Stimulated activated CD4-positive, alpha-beta T cell treated with anti-CD3 and anti-CD28 coated beads, Interleukin-4, amount 100 ng/mL, for 24 hours (primary cell): ENCODE measurements at places on chromosomes 16 and 17.

GRCh38 chr16:49693445-49693844, 162.5 kb downstream of the ZNF423 start:
- no peak for DNase-seq

GRCh38 chr17:49861150-49861884, 13.4 kb upstream of the TAC4 start:
- peak; percentile 59 for DNase-seq

- peak; percentile 18 for DNase-seq
These were observed 4.9 kb downstream of the UBE2O start for GRCh38 chr17:76447931-76448652.

- peak; percentile 88 for DNase-seq
These were observed 33.6 kb upstream of the CCR7 start for GRCh38 chr17:40598619-40599467.

- DNase-seq: peak; percentile 18
These were observed 722 bp downstream of the CDC27 start for GRCh38 chr17:47188271-47188875.

GRCh38 chr16:3274947-3275346, 8.3 kb upstream of the ZNF263 start:
- no peak for DNase-seq

- DNase-seq: no peak
These were observed 266.3 kb downstream of the FOXL1 start for GRCh38 chr16:86844695-86845094.

GRCh38 chr16:68754084-68754792, 17.1 kb downstream of the CDH1 start:
- DNase-seq: no peak

DNA sequence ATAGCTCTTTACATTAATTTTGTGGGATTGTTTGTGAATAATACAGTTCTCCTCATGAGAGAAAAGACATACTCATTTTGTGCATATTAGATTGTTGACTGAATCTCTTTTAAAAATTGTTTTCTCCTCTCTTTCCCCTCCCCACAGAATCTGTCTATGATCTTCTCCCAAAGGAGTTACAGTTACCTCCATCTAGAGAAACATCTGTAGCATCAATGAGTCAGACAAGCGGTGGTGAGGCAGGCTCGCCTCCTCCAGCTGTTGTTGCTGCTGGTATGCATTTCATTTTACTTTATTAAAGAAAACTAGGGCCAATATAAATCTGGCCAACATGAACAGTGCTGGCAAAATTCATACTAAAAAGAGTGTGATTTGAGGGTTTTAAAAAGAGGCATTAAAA, 60.5 kb downstream of the NFAT5 start:
- no peak for DNase-seq

GRCh38 chr17:75105126-75106080, 4.4 kb upstream of the ARMC7 start:
- peak; percentile 36 for DNase-seq

DNA sequence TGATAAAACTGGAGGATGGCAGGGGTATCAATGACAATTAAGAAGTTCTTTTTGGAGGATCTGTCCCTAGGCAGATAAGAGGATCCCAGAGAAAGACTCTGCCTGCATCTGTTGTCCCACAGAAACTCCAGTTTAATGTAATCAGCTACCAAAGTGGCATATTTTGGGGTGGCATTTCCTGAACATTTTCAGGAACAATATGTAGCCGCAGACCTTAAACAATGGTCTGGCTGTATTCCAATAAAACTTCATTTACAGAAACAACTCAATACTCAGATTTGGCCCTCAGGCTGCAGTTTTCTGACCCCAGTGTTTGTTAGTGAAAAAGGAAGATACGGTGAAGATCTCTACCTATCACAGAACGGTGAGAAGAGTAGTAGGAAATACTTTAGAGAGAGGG, 46.1 kb downstream of the KCNJ16 start:
- no peak for DNase-seq

DNA sequence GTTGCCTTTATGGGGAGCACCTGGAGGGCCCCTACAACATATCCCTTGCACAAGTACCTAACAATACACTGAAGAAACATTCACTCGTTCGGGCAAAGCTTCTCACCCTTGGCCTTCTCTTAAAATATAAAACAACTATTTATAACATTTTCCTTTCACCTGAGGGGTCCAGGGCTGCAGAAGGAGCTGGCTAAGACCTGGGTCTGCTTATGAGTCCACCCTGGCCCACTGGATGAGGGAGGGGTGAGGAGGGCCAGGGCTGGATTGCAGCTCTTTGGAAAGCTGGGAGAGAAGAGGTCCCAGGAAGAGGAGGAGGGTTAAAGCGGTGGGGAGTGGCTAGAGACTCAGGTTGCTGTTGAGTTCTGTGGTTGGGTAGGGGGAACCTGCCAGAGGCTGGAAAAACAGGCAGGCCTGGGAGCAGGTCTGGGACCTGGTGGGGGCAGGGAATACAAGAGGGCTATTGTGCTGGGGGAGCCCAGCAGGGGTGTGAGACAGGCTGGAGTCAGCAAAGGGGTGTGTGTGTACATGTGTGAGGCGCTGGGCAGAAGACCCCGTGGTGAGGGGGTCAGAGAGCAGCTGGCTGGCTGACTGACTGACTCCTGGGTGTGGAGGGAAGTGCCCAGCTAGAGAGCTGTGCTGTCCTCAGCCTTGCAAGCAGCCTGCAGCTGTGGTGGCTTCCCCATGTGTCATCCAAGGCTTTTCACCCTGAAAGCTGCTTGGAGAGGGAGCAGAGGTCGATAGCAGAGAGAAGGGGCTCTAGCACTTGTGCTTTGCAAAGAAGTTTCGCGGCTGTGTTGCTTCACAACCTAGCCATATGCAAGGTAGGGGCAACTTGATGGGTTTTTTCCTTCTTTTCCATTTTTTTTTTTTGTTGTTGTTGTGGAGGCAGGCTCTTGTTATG, 10.2 kb upstream of the MRC2 start:
- DNase-seq: no peak

DNA sequence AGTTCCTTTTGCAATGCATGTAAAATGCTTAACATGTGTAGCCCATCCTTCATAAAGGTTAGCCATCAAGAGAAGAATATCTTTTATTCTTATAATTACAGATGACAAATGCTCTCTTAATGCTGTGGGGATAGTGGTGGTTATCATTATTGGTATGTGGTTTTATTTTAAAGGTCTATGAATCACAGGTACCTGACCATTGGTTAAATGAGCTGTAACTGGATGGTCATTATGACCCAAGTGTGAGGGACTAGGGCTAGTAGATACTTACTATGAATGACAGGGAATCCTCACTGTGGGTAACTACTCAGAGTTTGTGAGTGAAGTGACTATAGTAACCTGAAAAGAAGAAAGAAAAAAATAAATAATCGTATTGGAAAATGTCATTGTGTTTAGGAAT, 78.8 kb downstream of the CDRT15 start:
- DNase-seq: no peak

DNA sequence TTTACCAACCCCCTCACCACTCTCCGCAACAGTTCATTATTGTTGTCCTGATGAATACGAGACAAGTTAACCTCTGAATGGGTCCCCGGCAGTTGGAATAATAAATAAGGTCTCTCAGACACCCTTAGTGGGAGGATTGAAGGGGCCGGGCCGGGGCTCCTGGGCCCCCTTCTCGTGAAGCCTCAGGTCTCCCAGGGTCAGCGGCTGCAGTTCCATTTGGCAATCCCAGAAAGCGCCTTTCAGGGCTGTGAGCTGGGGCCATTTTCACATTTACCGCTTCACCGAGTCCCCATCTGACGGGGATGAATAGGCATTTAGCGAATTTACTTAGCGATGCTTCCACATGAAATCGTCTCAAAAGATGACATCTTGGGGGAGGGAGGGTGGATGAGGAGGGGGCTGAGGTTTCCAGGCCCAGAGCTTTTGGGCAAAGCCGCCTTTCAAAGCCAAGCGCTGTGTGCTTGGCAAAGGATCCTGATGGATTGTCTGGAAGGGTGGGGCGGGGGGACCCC, 309.8 kb downstream of the XYLT1 start:
- DNase-seq: no peak

DNA sequence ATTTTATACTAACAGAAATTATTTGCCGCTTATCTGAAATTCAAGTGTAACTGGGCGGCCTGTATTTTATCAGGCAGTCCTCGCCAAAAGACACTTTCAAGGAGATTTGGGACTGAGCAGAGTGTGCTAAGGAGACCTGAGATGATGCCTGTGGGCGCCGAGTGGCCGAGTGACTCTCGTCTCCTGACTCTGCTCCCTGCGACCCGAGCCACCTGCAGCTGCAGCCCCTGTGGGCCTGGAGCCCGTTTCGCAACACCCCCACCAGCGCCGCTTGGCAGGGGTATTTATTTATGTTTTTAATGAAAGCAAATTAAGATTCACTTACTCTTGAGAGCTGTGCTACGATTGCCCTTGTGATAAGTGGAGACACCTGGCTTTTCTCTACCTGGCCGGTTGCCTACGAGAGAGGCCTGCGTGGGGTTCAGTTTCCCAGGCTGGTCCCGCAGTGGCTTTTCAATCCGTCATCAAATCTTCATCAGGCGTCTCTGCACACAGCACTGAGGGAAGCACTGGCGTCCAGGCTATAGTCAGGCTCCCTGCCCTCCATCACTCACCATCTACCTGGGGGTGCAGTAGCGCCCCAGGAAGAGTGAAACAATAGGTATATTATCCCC, 124.0 kb downstream of the SEC14L1 start:
- no peak for DNase-seq

DNA sequence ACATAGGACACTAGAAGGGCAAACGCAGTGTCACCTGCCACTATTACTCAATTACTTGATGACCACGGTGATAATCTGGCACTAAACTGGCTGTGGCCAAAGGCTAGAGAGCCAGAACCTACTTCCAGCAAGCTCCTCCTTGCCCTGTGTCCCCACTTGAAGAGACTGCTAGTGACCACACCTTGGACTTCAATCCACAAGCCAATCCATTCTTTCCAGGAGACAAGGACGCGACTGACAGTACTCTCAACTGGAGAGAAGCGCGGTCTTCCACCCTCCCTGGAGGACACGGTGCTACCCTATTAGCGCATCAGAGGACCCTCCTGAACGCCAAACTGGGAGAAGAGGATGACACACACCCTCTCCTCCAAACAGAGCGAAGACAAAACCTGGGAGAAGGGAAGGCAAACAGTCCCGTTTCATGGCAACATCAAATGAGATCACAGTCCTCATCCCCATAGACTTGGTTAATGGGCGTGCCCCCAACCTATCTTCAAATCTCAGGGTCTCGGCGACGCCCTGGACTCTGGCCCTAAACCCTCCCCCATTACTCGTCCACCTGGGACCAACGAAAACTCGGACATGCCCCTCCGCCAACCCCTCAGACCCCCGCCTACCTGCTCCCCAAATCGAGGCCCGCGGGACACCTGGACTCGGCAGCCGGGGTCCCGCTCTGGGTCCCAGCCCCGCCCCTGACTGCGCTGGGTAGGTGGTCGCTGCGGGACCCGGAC, 508 bp downstream of the FLCN start:
- DNase-seq: no peak

DNA sequence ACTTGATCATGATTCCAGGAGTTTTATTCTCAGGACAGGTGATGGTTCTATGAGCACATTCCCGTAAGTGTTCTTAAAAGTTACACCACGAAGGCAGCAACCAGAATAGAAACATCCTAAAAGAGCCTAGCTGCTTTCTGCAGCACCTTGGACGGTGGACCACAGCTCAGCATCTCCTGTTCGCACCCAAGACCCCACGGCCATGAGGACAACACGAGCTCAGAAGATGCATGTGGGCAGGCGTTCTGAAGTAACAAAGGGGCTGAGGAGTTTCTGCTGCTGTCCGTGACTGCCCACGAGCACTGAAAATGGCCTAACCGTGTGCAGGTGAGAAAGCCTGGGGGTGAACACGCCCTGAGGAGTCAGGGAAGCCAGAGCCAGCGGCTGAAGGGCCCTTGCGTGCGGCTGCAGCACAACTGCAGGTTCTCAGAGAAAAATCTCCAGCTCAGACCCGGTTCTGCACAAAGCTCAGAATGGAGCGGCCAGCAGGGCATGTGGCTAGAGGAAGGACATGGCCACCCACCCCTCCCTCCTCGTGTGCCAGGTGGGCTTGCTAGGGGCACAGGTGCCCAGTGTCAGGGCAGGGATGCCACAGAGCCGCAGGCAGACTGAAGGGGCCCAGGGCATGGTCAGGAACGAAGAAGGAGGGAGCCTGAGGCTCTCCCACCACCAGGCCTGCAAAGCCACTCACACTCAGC, 10.8 kb upstream of the C16orf95 start:
- DNase-seq: no peak

GRCh38 chr17:44854192-44854591, 6.5 kb downstream of the HIGD1B start:
- DNase-seq: no peak

GRCh38 chr17:17783825-17784656, 52.7 kb downstream of the SREBF1 start:
- peak; percentile 11 for DNase-seq

DNA sequence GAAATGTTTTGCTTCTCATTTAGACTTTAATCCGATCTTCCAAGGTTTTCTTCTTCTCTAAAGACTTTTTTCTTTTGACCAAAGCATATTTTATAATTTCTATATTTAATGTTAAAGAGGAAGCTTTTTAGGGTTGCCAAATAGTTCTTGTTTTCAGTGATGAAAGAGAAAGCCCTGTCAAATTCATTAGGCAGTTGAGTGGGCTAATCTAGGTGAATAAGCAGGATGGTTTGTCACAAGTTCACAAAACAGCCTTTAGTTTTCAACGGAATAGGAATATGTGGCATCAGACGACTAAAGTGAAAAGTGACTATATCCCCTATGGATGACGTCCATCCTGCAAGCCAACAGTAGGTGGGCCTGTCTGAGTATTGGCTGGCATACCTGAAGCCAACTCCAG, 118.8 kb downstream of the NLK start:
- no peak for DNase-seq
